Fibroblast of skin of scalp (primary cell): ENCODE measurements at places on chromosomes 1 and 21.

GRCh38 chr1:99766378-99766800 lies at the start of gene FRRS1:
Gene FRRS1 (minus strand): TSS chr1:99766635. CDS start chr1:99748768, 17,867 bp downstream.
- DNase-seq: peak; percentile 60

DNA sequence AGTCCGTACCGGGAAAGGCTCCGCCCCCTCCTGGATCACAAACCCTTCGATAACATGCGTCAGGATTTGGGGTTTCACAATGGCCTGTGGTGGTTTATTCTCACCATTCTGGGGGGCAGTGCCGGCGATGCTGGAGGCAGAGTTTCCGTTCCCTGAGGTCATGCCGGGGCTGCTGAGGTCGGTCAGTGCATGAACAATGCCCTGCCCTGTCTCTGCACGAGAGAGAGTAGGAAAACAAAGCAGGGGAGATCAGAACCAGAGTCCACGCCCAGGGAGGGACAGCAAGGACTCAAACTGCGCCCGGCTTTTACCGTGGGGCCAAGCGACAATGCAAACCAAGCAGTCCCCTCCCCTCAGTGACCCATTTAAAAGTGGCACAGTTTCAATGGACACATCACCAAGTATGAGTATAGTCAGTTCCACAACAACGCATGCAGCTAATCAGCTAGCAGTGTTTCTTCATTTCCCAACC lies 13.2 kb upstream of the A3GALT2 start:
- DNase-seq: no peak

DNA sequence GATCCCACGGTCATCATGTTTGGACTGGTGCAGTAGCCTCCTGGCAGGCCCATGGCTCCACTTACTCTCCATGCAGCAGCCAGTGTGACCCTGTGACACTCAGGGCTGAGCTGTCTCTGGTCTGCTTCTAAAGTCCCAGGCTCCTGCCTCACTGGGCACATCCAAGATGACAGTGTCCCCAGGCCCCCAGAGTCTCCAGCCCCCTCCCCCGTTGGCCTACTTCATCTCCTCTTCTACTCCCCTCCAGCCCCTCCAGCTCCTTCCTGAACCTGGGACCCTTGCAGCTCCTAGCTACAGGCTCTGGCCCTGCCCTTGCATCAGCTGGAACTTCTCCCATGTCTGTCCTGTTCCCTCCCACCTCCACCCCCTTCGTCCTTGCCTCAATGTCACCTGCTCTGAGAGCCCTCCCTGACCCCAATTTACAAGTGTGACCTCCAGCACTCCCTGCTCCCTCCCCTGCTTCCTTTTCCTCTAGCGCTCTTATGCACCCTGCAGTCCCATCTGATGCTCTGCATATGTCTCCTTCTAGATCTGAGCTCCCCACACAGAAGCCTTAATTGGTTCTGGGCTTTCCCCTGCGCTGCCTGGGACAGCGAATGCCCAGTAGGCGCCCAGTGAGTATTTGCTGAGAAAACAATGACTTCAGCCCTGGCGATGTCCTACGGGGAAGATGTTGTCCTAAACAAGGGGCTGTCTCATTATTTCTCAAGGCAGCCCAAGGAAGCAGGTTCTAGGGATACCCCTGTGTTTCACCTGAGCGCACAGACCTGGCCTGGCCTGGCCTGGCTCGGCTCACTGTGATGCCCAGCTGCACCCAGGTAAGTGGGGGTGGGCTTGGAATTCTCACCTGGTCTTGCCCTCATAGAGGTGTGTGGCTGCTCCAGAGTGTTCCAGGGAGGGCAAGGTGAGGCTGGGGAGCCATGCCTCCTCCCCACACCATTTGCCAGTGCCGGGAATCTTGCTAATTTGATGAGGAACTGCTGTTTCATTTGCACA lies 600.6 kb downstream of the PTPRU start:
- DNase-seq: no peak

- DNase-seq: no peak
Measured at GRCh38 chr1:119676571-119677206, 28.6 kb upstream of the ZNF697 start.

- no peak for DNase-seq
Measured at GRCh38 chr21:45713613-45714012, 70.1 kb downstream of the PCBP3 start.

GRCh38 chr1:152111515-152111968 lies 3.7 kb downstream of the TCHH start:
- DNase-seq: peak; percentile 42

DNA sequence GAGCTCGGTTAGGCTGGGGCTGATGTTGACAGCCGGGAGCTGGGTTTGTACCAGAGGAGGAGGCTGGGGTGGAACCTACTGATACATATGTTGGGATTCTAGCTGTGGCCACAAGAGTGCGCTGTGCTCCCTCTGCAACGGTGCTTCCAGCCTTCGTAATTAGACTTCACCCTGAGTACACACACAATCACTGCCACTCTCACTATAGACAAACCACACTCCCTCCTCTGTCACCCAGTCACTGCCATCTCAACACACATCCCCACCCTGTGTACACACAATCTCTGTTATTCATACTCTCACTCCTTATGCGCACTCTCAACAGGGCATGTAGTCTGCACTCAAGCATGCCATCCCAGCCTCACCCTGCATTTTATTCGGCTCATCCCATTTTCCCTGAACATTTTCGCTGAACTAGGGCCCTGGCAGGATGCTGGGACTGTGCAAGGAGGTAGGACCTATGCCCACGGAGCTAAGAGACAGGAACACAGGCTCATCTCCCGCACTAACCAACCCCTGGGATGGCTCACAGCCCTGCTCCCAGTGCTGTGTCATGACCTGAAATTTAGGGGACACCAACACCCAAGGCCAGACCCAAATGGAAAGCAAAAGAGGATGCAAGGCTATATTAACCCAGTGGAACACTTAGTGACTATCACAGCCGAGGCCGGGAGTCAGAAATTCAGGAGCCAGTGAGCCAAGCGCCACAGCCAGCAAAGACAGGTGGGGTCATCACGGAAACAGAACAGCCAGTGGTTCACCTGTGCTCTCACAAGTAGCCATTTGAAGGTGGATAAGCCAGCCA lies 5.7 kb downstream of the GJB3 start:
- peak; percentile 68 for DNase-seq

DNA sequence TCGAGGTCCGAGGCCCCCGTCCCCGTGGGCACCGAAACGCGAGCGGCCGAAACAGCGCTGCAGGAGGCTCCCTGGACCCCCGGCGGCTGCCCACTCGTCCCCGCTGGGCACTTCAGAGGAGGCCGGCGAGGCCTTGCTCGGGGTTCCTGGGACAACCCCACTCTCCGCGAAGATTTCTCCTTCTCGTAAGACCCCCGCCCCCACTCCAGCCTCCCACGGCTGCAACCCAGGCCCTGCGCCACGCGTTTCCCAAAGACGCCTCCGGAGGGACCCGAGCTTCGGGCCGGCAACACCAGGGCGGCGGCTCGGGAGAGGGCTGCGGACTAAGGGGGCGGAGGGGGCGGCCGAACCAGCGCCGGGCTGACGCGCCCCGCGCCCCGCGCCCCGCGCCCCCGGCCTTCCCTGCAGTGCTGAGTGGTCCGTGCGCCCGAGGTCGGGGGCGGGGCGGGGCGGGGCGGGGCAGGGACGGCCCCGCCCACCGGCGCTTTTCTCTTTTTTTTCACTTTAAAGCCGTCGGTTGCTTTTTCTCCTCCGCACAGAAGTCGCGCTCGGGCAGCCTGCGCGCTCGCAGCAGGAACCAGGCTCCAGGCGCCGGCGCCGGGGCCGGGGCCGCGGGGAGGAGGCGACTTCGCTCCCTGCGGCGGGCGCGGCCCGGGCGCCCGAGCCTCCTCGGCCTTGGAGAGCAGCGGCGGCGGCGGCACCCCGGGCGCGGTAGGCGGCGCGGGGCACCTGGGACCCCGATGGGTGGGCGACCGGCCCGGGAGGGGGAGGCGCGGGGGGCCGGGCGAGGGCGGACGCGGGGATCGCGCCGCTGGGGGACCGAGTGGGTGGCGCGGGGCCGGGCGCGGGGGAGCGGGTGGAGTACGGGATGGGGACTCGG lies at the start of gene SPSB1:
TSS of gene SPSB1 (plus strand) at position 534 of the 880 bp plus-strand sequence. CDS start 62,998 bp downstream, outside the sequence.
- peak; percentile 89 for DNase-seq
